ENCODE measurements at places on chromosomes 6 and 20.

GRCh38 chr6:135266675-135267074 lies 85.6 kb downstream of the MYB start:
- DNase-seq: no peak

GRCh38 chr6:141398949-141399348 lies 733.8 kb upstream of the GJE1 start:
- DNase-seq: no peak

DNA sequence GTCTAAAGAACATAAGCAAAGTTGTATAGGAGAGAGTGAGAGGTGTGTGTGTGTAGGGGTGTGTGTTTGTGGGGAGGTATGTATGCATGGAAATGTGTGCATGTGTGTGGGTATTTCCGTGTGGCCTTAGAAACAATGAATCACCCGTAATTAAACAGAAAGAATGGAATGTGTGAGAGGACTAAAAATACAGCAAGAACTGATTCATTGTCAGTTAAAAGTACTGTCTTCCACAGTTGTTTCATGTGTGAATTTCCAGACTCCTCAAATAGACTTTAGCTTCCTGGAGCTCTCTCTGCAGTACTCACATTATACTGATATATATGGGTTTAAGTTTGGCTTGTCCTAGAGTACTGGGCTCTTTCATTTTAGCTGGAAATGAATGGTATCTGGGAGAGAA lies 145.7 kb downstream of the RIMS1 start:
- DNase-seq: no peak

GRCh38 chr20:37575884-37576283 lies 48.2 kb upstream of the BLCAP start:
- no peak for DNase-seq

GRCh38 chr6:76862936-76863335 lies 600.4 kb downstream of the HTR1B start:
- DNase-seq: no peak

DNA sequence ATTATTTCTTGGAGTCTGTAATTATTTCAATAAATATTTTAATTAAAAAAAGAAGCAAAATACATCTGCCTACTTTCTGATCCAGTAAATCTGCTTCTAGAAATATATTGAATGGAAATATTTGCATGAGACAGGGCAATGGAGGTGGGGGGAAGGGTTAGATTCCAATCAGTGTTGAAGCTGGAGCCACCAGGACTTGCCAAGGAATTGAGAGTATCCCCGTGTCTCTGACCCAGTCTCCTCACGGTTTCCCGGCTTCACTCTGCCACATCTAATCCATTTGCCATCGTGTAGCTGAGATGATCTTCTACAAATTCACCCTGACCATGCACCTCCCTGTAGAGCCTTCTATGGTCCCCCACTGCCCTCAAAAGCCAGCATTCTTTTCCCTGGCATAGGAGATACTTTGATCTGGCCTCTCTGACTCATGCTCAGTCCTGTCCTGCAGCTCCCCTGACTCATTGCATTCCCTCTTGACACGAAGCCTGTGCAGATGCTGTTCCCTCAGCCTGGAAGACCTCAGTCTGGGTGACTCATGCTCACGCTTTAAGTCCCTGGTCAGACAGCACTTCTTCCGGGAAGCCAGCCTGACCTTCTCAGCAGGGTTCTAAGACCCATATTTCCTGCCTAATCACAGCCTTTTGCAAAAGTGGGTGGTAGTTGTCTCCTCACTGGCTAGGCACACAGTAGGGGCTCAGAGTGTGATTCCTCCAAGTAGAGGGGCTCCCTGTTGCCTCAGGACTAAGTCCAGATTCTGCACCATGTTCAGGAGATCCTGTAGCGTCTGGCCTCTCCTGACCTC lies 23.0 kb upstream of the FKBP1A start:
- DNase-seq: no peak
